ENCODE measurements at places on chromosomes 1 and 21.

DNA sequence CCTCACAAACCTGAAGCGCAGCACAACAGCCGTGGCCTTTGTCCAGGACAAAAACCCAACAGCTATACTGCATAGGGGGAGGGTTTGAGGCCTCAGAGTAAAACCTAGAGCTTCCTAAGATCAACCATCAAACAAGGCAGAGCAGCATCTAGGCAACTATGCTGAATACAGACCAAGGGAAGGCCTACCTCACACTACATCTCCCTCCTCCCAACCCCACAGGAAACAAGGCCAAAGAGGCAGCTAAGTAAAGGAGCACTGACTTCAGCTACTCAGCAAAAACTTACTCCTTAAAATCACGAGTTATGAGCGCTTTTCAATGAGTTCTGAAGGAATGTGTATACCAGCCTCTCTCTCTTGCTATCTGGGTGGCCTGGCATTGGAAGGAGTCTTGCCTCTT is 12.4 kb downstream of the XKR8 start:
- DNase-seq: no peak

- DNase-seq: no peak
These were observed 69.8 kb downstream of the TNR start for GRCh38 chr1:175673371-175674150.

DNA sequence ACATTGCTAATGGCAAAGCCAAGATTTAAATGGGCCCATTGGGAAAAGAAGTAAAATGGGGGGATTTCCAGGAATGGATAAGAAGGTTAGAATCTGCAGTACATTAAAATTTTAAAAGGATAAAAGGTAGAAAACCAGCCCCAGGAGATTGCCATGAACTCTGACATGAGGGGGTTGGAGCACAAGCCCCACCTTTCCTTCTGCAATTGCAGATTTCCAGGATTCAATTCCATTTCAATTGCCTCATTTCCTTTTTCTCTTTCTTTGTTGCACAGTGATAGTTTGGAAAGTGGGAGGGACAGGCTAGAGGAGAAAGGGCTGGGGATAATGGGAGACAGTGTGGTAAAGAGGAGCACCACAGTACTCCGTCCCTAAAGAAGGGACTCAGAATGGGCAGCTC is 238.5 kb upstream of the RAB4A start:
- DNase-seq: no peak

- no peak for DNase-seq
These were observed 7.1 kb downstream of the BECN2 start for GRCh38 chr1:241964550-241965282.

DNA sequence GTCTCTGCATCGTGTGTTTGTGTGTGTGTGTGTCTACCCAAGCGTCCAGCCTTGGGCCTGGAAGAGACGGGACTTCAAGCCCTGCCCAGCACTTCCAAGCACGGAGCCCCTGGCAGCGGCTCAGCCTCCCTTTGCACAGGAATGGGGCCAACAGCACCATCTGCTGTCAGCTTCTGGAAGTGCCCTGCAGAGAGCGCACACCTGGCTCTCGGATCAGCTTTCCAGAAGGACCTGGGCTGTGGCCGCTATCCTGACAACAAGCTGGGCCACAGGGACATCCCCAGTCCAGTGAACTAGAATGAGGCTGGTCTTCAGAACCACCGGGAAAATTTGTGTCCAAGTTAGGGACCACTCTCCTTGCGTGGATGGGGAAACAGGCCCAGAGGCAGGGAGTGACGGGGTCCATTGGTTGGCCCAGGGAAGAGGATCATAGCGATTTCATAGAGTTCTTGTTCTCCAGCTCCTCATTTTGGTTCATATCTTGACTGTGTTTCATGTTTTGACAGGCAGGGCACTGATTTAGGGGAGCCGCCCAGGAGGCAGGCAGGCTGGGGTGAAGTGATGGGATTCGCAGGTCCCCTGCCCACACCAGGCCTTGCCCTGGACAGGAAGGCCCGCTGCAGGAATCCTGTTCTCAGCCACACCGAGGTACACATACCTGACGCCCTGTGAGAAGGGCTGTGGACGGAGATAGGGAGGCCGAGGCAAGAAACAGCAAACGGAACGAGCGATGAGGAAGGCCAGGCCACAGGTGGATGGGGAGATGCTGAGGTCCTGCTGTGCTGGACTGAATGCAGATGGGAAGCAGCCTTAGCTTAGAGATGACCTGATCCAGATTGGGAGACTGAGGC is 38.4 kb downstream of the TAS1R2 start:
- DNase-seq: peak; percentile 86

DNA sequence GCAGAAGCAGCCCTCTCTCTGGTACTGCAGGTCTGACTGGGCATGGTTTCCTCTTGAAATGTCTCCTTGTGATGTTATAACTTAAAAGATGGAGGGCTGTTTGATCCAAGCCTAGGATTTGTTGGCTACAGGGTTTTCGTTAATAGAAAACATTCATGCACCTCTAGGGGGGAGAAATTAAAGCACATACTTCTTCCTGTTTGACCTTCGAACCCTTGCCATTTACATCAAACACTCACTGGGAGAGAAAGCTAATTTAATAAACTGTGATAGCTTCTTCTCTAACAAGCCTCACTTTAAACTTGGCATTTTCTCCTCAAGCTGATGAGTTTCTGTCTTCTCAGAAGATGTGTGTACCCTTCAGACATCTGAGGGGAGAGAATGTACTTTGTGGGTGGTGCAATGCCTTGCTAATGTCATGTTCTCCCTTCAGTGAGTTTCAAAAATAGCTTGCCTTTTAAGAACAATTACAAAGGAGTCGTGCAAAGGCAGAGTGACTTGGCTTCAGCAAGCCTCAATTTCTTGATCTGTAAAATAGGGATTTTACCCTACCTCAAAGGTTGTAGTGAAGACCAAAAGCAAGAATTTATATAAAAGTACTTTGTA is 20.4 kb downstream of the CACHD1 start:
- DNase-seq: no peak

DNA sequence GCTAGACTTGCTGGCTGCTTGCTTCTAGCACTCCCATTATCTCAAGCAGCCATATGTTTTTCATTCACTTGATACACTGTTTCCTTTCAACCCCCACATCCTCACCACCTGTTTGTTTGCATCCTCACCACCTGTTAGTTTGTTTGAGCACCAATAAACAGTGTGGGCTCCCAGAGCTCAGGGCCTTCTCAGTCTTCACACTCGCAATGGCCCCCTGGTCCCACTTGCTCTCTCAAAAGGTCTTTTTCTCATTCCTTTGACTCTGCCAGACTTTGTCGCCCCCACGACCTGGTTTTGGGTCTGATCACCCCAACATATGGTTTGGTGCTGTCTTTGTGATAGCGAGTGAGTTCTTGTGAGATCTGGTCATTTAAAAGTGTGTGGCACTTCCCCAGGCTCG is 6.2 kb upstream of the PADI4 start:
- DNase-seq: no peak

DNA sequence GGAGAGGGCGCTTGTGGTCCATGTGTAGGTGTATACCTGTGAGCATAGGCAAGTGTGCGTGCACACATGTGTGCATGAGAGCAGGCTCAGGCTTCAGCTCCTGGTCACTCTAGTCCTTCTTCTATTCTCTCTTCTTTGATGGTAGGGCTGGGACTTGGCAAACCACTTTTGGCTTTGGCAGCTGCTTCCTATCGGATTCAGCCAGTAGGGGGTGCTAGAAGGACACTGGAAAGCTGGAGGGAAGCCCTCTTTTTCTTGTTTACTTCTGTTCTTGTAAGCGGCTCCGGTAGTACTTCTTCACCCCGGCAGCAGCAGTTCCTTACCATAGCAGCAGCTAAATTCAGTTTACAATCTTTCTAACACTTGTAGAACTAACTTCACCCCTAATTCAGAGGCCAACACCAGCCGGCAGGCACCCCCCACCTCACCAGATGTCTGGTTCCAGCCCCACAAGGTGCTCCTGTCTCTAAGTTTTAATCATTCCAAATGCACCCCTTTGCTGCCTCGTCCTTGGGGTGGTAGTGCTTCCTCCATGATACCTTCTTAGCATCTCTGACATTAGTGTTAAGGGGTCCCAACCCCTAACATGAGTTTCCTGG is 25.1 kb downstream of the NENF start:
- peak; percentile 69 for DNase-seq

- no peak for DNase-seq
These were observed 19.4 kb downstream of the ATP2B4 start for GRCh38 chr1:203645996-203646395.

- no peak for DNase-seq
These were observed 8.8 kb downstream of the FMO1 start for GRCh38 chr1:171256940-171257606.

- no peak for DNase-seq
These were observed 28.5 kb downstream of the SKI start for GRCh38 chr1:2256435-2257244.

DNA sequence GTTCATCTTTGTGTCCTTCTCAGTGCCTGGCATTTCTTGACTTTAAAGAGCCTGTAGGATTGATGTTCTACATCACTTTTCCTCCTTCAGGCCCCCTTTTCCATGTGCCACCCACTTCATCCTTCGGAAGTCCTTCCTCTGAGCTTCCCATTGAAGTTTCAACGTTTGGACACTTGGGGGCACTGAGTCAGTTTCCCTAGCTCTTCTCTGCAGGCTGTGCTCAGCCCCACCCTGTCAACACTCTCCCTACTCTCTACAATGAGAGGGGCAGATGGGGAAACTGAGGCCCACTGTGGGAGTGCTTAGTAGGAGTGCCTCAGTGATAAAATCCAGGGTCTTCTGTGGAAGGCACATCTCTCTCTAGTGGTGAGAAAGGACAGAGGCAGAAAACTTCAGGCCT is 11.9 kb downstream of the KCNJ10 start:
- peak; percentile 22 for DNase-seq

- DNase-seq: no peak
These were observed 103.8 kb downstream of the ADSS2 start for GRCh38 chr1:244347942-244348341.

GRCh38 chr1:85607921-85608265 is 27.3 kb downstream of the CCN1 start:
- no peak for DNase-seq

- DNase-seq: no peak
These were observed 195.0 kb upstream of the OLFM3 start for GRCh38 chr1:102191723-102192122.

DNA sequence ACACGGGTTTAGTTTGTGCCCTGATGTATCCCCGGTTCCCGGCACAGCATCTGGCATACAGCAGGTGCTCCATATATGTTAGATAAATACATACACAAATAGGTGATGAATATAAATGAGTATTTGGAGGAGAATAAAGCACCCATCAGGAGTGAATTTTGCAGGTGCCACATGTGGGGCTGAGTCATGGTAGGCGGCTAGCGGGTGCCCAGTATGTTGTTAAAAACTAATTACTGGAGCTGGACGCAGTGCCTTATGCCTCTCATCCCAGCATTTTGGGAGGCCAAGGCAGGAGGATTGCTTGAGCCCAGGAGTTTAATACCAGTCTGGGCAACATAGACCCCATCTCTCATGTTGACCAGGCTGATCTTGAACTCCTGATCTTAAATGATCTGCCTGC is 16.7 kb upstream of the WASF2 start:
- DNase-seq: no peak

GRCh38 chr1:8065369-8065768 is 39.3 kb upstream of the ERRFI1 start:
- no peak for DNase-seq

DNA sequence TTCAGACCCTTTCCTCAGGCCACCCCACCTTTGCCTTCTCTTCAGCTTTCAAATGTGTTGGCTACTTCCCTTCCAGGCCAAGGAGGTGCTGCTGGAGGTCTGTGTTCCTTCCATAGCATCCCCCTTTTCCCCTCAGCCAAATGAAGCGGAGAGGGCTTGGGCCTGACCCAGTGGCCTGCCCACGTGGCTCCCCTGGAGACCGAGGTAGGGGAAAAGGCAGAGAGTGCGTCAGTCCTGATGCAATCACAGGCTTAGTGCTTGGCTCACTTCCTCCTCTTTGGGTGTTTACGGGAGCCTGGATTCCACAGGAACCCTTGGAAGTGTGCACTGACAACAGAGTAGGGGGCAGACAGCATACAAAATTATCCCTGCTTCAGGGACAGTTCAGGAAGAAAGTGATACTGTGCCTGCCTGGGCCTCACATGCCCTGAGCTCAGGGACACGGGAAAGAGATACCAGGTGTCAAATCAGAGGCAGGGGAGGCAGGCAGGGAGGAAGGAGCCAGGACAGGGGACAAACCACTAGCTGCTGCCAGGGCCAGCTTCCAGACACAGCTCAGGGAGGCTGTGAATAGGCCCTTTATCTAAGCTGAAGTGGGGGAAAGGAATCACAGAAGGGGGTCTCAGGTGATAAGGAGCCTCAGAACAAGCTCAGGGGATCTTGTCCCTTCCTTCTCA is 16.6 kb upstream of the PTP4A2 start:
- DNase-seq: peak; percentile 84

DNA sequence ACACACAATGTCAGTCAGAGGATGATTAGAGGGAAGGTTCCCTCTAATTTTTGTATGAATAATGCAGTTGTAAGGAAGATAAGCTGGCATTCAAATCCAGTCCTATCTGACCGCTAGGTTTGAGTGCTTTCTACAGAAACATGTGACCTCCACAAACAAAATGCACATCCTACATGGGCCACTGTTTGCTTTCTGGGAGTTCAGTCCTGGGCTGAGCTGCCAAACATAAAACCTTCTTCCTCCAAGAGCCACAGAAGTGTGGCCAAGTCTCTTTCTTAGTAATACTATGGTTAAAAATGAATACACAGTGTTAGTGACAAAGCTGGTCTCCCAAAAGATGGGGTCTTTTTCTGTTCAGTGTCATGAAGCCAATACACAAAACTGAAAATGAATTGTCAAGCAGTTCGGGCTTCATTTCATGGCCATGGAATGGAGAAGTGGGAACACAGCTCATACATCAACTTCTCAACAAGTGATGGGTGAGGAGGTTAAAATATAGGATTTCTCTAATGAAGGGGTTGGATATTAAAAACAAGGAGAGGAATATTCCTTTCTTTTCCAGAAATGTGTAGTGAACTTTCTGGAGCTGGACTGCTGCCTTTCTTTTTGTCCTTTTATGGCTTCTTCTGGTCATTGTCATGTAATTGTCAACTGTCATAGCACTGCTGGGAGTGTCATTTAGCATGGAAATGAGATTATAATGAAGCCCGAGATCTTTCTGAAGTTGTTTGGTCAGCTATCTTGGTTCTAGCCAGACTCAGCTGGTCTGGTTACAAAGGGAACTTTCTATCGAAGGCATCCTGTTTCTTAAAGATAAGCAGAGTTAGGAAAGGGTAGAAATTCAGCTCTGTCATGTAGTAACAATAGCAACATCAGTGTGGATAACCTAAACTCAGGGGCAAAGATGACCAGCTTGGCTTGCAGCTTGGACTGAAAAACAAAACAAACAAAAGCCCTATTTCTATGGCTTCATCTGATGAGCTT is 135.1 kb downstream of the CHD1L start:
- peak; percentile 84 for DNase-seq

DNA sequence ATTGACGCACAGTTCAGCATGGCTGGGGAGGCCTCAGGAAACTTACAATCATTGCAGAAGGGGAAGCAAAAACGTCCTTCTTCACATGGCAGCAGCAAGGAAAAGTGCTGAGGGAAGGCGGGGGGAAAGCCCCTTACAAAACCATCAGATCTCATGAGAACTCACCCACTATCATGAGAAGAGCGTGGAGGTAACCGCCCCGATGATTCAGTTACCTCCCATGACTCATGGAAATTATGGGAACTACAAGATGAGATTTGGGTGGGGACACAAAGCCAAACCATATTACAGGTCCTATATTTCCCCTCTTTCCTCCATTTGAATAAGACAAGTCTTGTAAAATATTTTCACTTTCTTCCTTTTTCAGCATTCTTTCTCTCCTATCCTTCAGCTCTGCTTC is 7.7 kb upstream of the TTLL7 start:
- no peak for DNase-seq

Data from K562 (cell line).